ENCODE measurements at places on chromosomes 7 and 10.

GRCh38 chr10:73653701-73654100 is 2.1 kb downstream of the SYNPO2L start:
- no peak for DNase-seq

DNA sequence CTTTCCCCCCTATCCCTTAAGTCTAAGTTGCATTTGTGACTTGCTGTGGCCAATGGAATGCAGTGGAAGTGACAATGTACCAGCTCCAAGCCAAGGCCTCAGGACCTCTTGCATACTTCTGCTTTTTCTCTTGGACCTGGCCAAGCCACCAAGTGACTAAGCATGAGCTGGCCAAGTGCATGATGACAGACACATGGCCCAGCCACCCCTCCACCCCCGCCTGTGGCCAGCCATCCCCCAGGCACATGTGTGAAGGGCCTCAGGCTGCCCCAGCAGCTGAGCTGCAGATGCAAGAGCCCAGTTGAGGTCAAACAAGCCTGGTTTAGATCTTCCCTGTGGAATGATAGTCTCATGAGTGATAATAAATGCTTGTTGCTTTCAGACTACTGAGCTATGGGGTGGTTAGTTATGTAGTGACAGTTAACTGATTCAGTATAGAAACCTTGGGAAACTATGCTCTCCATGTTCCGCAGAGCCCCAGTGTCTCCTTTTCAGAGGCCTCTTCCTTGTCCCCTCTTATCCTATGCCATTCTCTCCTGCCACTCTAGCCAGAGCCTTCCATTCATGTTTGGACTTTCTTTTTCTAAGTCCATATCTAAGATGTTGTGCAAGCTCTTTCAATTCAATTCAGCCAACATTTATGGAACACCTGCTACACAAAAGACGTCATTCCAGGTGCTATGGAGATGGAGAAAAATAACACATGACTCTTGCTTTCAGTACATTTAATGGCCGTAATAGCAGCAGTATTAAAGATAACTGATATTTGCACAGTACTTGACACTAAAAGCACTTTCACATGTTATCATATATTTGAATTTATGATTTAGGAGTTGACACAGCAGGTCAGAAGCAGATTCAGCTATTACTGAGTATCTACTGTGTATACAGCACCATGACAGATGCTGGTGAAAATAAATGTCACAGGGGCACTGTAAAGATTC is 55.5 kb upstream of the LOXL4 start:
- DNase-seq = no peak

- DNase-seq = no peak
These were observed 564.5 kb upstream of the GHITM start for GRCh38 chr10:83574770-83575169.

DNA sequence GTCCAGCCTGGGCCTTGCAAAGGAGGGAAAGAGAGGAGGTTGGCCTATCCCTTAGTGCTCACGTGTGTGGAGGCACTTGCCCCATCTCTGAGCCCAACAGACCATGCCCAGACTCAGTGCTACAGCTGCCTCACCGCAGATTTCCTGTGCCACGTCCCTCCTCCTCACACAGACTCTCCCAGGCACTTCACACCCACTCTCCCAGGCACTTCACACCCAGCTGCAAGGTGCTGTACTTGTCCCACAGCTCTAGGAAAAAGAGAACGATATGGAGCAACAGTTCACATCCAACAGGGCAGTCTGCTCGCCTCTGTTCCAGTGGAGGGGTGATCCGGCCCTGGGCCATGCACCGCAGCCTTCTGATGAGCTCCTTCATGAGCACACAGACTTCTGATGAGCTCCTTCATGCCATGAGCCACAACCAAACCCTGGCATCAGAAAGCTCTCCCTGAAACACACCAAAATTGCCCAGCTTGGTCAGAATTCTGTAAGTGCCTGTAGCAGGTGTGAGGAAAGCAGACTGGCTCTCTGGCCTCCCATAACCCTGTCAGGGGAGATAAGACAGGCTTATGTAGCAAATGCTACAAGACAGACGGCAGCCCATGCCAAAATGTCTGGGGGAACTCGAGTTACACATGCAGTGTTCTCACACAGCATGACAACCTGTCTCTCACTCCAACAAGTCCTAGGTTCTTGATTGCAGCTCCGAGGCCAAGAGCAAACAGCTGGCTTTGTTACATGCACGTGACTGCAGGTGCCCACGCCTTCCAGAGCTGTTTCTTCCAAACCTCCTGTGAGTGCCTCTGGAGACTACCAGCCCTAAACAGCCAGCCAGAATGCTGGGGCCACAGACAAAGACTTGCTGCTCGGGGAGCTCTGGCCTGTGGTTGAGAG is 348.5 kb downstream of the GRID1 start:
- no peak for DNase-seq

- no peak for DNase-seq
These were observed 85.2 kb upstream of the CACNA2D1 start for GRCh38 chr7:82528577-82529310.

GRCh38 chr10:75967491-75967890 is 536.1 kb downstream of the LRMDA start:
- DNase-seq = no peak

- DNase-seq = no peak
These were observed at the start of gene UCMA for GRCh38 chr10:13234172-13234571. TSS of gene UCMA (minus strand) at chr10:13234374. CDS start at chr10:13234258, 116 bp downstream.

Data from activated CD4-positive, alpha-beta T cell treated with anti-CD3 and anti-CD28 coated beads, Interleukin-10, Interleukin-2, amounts not matched to agents 100 ng/mL and 50 ng/mL, durations not matched to agents 16 hours and 8 hours (primary cell).